PC-9 (cell line): ENCODE measurements at places on chromosomes 3 and 15. TPM values are rescaled to one million over a fixed set of nuclear protein-coding genes. Genes with fewer than 3 reads are reported as not detected.

DNA sequence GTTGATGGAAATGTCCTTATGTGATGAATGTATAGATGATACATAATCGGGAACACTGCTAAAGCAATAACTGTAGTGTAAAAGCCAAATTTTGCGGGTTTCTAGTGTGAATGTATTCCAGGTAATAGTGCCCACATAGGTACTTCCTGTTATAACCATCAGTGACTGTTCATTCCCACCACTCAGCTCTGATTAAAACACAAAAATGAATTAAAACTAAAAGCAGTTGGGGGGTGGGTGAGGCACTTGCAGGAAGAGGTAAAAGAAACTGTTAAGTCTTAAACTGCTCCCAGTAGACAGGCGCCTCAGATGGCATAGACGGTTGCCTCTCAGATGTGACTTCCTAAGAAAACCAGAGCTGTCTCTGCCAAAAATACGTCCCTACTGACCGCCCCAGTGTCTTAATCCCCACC is 893 bp upstream of the MTHFS start:
- H3K27ac ChIP-seq: peak overlapping the region; percentile 79
- no peak for DNase-seq
- H3K4me3 ChIP-seq: peak overlapping the region; percentile 70
- H3K27me3 ChIP-seq: no peaks in the 10 kb centered on the region
- peaks cover 39% of the 10 kb centered on the region for H3K4me1 ChIP-seq

GRCh38 chr3:17399586-17399985 is 342.8 kb downstream of the TBC1D5 start:
- H3K36me3 ChIP-seq: no peaks in the 10 kb centered on the region
- no peak overlapping the region for H3K27ac ChIP-seq
- H3K4me1 ChIP-seq: no peaks in the 10 kb centered on the region

- no peaks in the 10 kb centered on the region for H3K36me3 ChIP-seq
- no peaks in the 10 kb centered on the region for H3K27me3 ChIP-seq
Measured at GRCh38 chr15:95715906-95716656, 614.4 kb upstream of the NR2F2 start.

GRCh38 chr3:78794431-78794830 is 973.4 kb downstream of the ROBO1 start:
- 0 out of 2 replicates have a peak, but pooled peaks cover 13% of the 10 kb centered on the region for H3K4me1 ChIP-seq
- H3K4me3 ChIP-seq: no peak overlapping the region
- H3K27me3 ChIP-seq: no peaks in the 10 kb centered on the region
- no peak overlapping the region for H3K27ac ChIP-seq

Gene KNL1
- 16.2 and 27.5 TPM in 2 replicates for total RNA-seq

Gene C3orf20
- total RNA-seq: not detected in 2 replicates

Gene TMEM207
- not detected in 2 replicates for total RNA-seq

Gene SLITRK3
- not detected in 2 replicates for total RNA-seq

Gene CDHR4
- total RNA-seq: 2.0 and 3.5 TPM in 2 replicates

Gene CADPS
- not detected in 2 replicates for total RNA-seq
